ENCODE measurements at places on chromosomes 11 and 22. TPM values are rescaled to one million over a fixed set of nuclear protein-coding genes. Genes with fewer than 3 reads are reported as not detected.

GRCh38 chr11:11038782-11039181, 180.9 kb upstream of the ZBED5 start:
- H3K36me3 ChIP-seq = peaks cover 3% of the 10 kb centered on the region
- peaks cover 20% of the 10 kb centered on the region for H3K27me3 ChIP-seq
- no peak overlapping the region for H3K4me3 ChIP-seq
- no peak for DNase-seq
- peaks cover 6% of the 10 kb centered on the region for H3K4me1 ChIP-seq
- H3K27ac ChIP-seq = no peak overlapping the region

GRCh38 chr11:18367431-18367830, 26.9 kb upstream of the LDHA start:
- peaks cover 8% of the 10 kb centered on the region for H3K36me3 ChIP-seq
- no peaks in the 10 kb centered on the region for H3K27me3 ChIP-seq
- H3K27ac ChIP-seq = peak overlapping the region; percentile 57

- no peak overlapping the region for H3K27ac ChIP-seq
- no peak overlapping the region for H3K4me3 ChIP-seq
Observed at GRCh38 chr22:28927630-28928029, 44.3 kb downstream of the ZNRF3 start.

GRCh38 chr11:96090711-96091110, 166.8 kb upstream of the MTMR2 start:
- H3K4me3 ChIP-seq = no peak overlapping the region
- H3K36me3 ChIP-seq = peaks cover 4% of the 10 kb centered on the region
- peak overlapping the region; percentile 92 for H3K27ac ChIP-seq

LBHD1 gene
- 14.9 TPM for total RNA-seq

Data from T-helper 17 cell (primary cell).